Activated T-cell treated with anti-CD3 and anti-CD28 coated beads, Interleukin-2, amount 50 U/mL, for 1 hour (primary cell): ENCODE measurements at places on chromosomes 7 and 10.

DNA sequence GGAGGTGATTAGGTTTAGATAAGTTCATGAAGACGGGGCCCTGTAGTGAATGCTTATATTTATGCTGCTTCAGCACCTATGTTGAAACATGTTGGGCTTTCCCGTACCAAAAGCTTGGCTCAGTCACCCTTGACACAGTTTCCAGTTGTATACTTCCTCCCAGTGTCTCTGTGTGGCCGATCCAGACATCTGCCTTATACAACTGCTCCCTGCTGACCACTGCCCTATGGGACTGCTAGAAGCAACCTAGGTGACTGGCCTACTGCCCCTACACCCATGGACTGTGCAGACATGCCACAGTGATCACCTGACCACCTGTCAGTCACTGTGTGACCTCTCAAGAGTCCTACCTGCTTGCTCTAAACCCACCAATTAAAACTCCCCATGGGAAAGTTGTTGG lies 22.6 kb upstream of the TSPAN13 start:
- no peak for DNase-seq

DNA sequence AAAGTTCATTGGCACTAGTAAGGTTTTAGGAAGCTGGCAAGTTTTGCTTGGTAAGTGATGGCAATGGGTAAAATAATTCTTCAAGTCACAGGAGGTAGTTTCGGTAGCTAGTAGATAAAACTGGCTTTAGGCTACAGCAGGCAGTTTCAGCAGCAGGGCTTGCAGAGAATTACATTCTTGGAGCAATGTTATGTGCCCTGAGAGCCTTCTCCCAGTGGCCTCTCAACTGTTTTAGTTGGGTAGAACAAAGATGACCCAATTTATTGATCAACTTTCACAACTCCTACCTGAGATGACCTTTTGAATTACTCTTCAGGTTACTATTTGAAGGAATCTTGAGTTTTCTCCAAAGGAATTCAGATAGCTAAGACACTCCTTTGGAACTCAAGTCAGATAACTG lies 16.4 kb upstream of the NFE2L3 start:
- DNase-seq = no peak

- no peak for DNase-seq
Measured at GRCh38 chr10:121567569-121567968, 30.7 kb downstream of the FGFR2 start.

DNA sequence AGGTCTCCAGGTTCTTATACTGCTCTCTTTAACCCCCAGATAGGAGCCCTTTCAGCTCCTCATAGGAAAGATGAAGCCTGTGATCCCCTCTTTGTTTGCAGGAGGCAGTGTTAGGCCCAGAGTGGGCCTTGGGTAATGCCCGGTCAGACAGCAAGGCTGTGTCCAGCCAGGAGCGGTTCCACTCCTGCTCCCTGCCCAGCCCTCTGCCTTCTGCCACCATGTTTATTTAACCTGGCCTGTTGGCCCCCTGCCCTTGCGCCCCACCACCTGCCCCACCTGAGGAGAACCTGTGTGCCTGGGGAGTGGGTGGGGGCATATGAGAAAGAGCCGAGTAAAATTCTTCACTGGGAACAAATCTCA lies 24.3 kb downstream of the CDH23 start:
- no peak for DNase-seq

GRCh38 chr10:60536529-60537114 lies 146.9 kb upstream of the ANK3 start:
- DNase-seq = no peak

DNA sequence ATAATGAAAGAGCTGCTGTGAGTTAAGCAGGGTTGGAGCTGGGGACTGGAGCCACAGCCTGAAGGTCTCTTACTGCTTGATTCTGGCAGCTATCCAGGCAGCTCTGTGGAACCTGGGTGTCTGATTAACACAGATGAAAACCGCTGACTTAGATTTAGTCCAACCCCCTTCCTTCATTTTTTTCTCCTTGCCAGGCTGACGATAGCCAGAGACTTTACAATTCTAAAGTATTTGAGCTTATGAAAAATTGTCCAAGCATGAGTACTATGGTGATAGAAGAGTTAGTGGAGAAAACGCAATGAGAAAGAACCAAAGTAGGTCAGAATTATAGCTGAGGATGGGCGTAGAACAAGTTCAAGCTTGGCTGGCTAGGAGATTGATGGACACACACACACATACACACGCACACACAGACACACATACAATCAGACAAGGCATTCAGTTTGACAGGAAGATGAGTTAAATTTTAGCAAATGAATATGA lies 13.5 kb upstream of the GPR85 start:
- DNase-seq = no peak

DNA sequence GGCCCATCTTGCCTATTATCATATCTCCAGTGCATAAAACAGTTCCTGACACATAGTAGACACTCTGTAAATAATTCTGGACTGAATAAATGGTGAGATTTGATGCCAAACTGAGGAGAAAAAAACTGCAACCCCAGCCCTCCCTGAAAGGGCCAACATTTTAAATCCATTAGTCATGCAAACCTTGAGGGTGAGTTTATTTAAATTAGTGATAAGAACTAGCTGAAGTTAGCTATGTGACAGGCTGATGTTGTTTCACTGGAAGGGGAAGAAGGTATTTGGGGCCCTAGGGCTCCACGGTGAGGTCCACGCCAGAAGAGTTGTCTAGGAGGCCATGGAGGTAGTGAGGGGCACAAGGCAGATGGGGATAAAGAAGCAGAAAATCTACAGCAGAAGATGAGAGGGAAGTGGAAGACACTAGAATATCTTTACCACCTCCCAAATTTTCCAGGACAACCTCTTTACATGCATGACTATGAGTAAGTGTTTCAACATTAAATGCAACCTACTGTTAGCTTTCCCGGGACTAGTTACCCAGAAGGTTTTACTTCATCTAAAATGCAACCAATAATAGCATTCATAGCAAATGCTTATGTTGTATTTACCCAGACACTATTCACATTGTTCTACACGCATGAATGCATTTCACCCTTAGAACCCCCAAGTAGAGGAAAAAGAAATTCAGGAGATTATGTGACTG lies 183.2 kb upstream of the LYZL1 start:
- no peak for DNase-seq

- no peak for DNase-seq
Measured at GRCh38 chr7:111393011-111393754, 169.1 kb downstream of the IMMP2L start.
